ENCODE measurements at places on chromosomes 16 and 17. TPM values are rescaled to one million over a fixed set of nuclear protein-coding genes. Genes with fewer than 3 reads are reported as not detected.

Gene KRTAP1-1
- not detected for total RNA-seq

Gene FADS6
- total RNA-seq: 0.80 TPM

Gene METTL22
- 36.1 TPM for total RNA-seq

Gene TP53TG3
- not detected for total RNA-seq

Gene ALOX12B
- not detected for total RNA-seq

Gene CDRT15L2
- total RNA-seq: not detected

Gene CSH2
- total RNA-seq: not detected

Gene GAST
- total RNA-seq: not detected

Gene AATK
- total RNA-seq: under 0.01 TPM

Gene KRTAP16-1
- total RNA-seq: not detected

Gene ATXN2L
- 43.8 TPM for total RNA-seq

Gene CLEC3A
- not detected for total RNA-seq

Gene ITGAL
- total RNA-seq: 5.7 TPM

Gene SLC16A13
- total RNA-seq: 2.6 TPM

Gene CTRB2
- total RNA-seq: not detected

Gene ZG16
- total RNA-seq: 0.33 TPM

Gene RPH3AL
- total RNA-seq: 15.4 TPM

Gene TBC1D3G
- not detected for total RNA-seq

Gene KRT33B
- not detected for total RNA-seq

Gene IL21R
- total RNA-seq: 0.16 TPM

Gene DOC2A
- 0.48 TPM for total RNA-seq

Gene NPIPB4
- 70.4 TPM for total RNA-seq

Gene HSBP1
- 20.2 TPM for total RNA-seq

Gene KRTAP2-3
- total RNA-seq: not detected

Data from breast epithelium (tissue), 4 donors.